ENCODE measurements at places on chromosomes 4 and X.

DNA sequence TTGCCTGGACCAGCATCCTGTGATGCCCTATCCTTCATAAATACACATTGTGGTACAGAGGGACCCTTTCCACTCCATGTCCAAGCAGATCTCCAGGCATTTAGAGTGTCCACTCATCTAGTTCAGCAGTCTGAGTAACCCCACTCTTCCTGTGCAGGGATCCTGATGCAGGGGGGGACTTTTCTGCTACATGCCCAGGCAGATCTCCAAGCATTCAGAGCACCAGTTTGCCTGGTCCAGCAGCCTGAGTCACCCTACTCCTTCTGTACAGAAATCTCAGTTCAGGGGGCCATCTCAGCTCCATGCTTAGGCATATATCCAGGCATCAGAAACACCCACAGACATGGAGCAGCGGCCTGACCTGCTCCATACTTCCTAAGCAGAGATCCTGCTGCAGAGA, 1089.8 kb downstream of the FAT4 start:
- no peak for DNase-seq

GRCh38 chrX:20664131-20664530, 397.4 kb upstream of the RPS6KA3 start:
- DNase-seq: no peak

GRCh38 chr4:176444741-176445140, 125.0 kb downstream of the SPCS3 start:
- DNase-seq: no peak

DNA sequence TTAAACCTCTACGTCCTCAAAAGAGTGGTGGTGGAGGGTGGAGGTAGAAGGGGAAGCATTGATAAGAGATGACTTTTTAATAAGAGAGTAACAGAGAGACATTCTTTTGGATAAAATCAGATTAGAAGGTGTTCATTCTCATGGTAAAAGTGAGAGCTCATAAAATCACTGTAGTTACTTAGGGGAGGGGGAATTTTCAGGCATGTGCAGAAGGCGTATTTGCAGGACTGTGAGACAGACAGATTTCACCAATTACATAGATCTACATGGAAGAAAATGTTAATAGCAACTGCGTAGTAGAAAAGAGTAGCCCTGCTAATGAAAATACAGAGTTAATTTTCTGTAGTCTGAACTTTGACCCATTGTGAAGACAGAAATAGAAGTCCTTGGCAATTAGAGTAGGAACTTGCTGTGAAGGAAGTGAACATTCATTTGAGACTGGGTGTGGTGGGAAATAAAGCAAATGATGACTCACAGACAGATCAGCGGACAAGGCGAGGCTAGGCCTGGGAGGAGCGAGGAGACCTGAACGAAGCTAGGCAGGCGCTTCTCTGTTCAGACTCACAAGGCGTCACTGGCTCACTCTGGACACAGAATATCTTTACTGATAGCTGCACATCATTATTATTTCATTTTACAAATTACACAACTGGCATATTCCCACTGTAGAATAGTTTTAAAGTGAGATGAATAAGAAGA, 57.2 kb upstream of the FAM9C start:
- no peak for DNase-seq

- DNase-seq: no peak
These were observed 323.2 kb downstream of the ARHGAP24 start for GRCh38 chr4:85798012-85798770.

DNA sequence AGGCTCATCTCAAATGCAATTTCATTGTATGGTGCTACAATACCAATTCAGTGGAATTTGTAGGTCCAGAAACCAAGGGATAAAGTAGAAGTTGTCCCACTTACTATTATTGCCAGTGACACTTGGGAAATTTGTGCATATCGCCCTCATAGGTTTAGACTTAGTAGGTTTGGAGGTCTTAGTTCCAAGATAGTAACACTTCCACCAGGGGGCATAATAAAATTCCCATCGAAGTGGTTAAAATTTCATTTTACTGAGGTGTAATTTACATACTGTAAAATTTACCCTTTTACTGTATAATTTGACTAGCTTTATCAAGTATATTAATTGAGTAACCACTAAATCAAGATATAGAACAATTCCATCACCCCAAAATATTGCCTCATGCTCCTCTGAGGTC, 174.6 kb downstream of the INPP4B start:
- DNase-seq: no peak

DNA sequence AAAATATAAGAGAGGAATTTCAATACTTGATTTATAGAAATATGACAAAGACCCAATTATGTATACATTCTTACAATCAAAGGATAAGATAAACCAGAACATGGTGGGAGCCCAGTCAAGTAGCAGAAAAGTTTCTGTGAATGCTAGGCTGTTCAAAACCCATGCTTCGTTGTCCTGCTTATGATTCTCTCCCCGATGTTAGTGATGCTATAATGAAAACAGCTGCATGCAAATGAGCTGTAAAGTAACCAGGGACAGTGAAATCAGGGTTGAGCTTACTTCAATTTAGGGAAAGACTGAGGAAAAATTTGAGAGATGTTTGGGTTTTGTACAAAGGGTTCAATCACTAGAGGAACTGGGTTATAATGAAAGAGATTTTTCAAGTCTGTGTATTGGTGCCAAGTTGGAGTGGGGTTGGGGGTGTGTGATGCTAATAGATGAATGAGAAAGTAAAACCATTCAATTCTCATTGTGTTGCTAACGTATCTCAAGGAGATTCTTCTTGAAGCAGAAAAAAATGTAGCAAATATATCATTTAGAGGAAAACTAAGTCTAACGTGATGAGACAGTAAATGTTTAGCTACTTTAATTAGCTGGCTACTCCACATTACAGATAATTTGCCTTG, 59.3 kb upstream of the PPP1R2C start:
- no peak for DNase-seq
